ENCODE measurements at places on chromosomes 11 and 22.

DNA sequence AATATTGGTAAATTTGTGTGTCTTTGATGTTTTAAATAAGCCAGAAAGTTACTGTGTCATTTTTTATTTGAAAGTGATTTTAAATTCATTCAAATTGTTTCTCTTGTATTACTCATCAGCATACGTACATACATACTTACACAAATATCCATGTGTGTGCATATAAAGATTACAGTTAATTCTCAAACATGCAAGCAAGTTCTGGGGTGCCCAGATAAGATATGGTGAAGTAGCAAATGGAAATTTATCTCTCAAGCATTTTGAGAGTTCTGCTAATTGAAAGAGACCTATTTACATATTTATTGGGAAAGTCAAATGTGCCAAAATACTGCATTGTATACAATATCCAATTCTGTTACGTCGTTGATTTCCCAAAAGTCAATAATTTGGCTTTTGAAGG is 1024.0 kb upstream of the CNTN5 start:
- no peak for DNase-seq

GRCh38 chr11:24234822-24235508 is 261.9 kb upstream of the LUZP2 start:
- DNase-seq = no peak

GRCh38 chr22:22210889-22211833 is 33.4 kb upstream of the VPREB1 start:
- peak; percentile 61 for DNase-seq

DNA sequence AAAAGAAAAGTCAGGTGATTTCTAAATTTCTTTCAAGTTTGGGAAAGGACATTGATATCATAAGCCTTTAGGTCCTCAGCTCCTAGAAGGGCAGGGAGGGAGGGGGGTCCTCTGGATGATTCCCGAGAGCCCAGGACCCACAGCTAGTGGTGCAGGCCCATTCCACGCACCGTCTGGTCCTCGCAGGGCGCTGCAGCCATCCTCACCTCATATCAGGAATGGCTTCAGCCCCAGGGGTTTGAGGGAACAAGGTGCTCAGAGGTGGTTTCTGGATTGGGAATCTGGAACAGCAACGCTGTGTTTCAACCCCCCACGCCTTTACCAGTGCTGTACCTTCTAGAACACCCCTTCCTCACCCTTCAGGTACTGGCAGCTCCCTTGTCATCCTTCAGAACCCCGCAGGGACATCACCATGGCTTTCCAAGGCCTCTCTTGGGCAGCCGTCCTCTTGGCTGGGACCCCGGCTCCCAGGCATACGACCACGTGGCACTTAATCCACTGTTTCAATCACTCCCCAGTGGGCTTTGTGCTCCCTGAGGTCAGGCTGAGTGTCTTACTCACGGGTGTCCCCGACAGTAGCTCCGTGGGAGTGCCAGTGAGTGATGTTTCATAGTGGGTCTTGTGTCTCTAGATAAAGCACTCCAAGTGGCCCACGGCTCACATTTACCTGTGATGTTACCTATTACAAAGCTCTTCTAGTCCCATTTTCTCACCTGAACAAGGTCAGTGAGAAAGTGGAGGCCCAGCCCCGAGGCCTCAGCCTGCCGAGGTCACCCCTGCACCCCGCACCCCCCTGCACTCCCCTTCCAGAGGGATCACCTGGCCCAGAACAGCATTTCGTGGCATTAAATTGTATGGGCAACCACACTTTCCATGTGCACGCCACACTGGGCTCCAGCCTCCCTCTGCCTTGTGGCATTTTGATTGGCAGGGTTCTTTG is 93.9 kb downstream of the MORC2 start:
- peak; percentile 76 for DNase-seq

DNA sequence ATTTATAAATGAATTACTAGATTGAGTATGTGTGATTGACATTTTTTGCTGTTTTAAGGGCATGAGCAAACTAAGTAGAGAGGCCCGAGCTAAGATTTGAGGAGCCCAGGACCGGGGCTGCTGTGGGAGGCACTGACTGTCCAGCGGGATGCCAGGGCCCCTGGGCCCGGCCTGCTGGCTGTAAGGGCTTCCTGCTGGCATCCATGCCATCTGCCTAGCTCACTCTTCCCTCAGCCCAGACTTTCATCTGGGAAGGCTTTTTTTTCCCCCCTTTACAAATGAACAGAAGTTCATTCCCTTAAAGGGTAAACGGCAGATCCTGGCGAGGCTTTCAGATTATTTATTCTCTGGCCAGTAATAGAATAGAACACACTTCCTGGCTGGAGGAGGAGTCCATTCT is 16.0 kb upstream of the TP53I11 start:
- peak; percentile 77 for DNase-seq

DNA sequence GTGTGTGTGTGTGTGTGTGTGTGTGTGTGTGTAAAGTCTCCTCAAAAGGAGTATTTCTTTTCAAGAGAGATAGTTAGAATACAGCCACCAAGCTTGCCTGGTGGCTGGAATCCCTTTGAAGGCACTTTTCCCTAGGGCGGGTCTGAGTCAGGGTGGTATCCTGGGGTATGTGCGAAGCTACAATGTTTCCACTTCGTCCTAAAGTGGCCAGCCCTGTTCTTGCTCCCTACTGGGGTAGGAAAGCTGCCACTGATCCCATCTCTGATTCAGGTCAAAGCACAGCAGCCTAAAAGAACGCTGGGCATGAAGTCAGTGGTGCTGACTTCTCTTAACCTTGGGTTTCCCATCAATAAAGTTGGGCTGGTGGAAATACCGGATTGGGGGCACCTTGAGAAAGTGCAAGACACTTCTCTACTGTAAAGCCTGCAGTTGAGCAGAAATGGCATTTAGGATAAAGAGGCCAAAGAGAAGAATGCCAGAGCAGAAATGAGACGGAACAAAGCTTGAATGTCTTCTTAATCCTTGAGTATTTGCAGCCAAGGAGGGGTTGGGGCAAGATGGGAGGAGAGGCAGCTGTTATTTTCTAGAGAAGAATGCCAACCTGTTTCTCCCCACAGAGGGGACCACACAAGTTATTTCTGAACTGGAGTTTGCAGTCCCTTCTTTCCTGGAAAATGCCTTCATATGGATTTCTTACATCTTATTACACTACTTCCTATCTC is 35.3 kb downstream of the ZNRF3 start:
- no peak for DNase-seq

GRCh38 chr11:42201603-42202148 is 742.2 kb upstream of the LRRC4C start:
- DNase-seq = no peak

DNA sequence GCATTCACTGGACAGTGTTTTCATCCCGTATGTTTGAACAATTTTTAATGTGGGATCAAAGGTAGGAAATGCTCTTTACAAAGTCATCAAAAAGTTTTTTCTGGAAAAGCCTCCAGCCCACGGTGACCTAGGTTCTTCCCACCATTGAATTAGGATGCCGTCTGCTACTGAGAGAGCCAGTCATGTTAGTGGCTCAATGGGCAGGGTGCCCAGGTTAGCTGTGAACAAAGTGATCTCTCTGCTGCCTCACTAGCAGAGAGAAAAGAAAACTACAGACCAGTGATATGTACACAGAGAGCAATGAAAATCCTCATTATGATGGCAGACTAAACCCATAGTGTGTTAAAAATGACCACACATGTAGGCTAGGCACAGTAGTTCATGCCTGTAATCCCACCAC is 32.4 kb downstream of the KCNQ1 start:
- peak; percentile 42 for DNase-seq

- DNase-seq = no peak
Measured at GRCh38 chr22:24003887-24004286, 1.4 kb downstream of the GSTT4 start.

DNA sequence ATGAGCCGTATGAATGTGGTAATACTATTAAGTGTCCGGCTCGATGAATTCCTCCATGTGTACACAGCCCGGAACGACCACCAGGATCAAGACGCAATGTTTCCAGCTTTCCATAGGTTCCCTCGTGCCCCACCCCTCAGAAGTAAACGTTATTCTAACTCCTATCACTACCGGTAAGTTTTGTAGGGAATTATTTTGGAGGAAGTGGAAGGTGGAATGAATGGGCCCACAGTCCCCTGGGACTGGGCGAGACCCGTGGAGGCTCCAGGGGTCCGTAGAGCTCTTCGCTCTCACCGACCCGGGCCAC is 720 bp upstream of the FAR1 start:
- DNase-seq = no peak

GRCh38 chr11:77104727-77105126 is 2.1 kb downstream of the OMP start:
- DNase-seq = peak; percentile 96

DNA sequence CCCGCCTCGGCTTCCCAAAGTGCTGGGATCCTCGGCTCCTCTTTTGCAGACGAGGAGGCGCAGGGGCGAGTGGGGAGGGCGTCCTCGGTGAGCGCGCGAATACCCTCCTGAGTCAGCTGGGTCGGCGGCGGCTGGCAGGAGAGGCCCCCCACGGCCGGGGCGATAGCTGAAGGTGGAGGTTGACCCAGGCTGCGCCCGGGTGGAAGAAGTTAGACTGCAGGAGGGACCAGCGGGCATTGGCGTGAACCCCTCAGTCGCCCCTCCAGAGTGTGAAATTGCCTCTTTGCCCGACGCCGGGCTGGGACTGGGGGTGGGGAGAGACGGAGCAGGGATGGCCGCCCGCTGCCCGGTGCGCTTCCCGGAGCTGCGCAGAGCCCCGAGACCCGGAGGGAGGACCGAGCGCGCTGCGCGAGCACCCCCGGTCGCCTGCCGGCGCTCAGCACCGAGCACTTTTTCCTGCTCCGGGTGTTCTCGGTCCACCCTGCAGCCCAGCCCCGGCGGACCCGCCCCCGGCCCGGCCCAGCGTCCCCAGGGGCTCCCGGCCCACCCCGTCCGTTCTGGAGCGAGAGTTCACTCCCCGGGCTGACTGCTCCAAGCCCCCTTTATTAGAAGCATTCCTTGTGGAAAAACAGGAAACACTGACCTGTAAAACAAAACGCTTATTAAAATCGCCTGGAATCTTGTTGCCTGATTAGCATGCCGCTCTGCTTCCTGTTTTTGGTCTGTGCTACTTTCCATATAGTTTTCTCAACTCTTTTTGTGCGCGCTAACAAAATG is 13.7 kb upstream of the CPT1A start:
- DNase-seq = peak; percentile 97
